ENCODE measurements at places on chromosomes 3 and 15.

GRCh38 chr3:124853446-124853845 is 33.7 kb downstream of the ITGB5 start:
- DNase-seq, result no peak

- DNase-seq, result peak; percentile 72
Observed at GRCh38 chr3:58404396-58404795, 29.2 kb downstream of the PDHB start.

DNA sequence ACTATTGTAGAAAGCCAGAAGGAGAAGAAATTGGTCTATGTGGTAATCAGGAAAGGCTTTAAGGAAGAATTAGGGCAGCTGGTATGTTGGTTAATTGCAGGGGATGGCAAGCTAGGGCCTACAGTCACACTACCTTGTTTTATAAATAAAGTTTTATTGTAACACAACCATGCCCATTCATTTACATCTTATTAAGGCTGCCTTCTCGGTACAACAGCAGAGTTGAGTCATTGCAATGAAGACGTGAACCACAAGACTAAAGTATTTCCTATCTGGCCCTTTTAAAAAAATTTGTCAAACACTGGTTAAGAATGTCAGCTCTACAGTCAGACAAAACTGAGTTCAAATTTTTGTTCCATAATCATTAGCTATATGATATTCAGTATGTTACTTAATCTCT is 8.3 kb downstream of the SERPINI1 start:
- no peak for DNase-seq

DNA sequence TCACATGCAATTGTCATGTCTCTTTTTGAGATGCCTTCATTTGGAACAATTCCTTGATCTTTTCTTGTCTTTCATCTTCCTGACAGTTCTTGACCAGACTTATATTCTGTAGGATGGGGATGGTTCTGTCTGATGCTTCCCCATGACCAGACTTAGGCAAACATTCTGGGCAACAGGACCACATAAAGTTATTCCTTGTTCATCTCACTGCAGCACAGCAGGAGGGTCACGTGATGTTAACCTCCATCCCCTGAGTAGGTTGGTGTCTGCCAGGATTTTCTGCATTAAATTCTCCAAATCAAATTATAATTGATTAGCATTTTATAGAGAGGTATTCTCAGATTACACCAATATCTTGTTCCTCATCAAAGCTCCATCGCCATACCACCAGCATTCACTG is 7.8 kb downstream of the DLEC1 start:
- no peak for DNase-seq

GRCh38 chr3:128965818-128966217 is 28.1 kb downstream of the CFAP92 start:
- no peak for DNase-seq

GRCh38 chr3:45026957-45027356 is 854 bp downstream of the CLEC3B start:
- DNase-seq, result no peak

DNA sequence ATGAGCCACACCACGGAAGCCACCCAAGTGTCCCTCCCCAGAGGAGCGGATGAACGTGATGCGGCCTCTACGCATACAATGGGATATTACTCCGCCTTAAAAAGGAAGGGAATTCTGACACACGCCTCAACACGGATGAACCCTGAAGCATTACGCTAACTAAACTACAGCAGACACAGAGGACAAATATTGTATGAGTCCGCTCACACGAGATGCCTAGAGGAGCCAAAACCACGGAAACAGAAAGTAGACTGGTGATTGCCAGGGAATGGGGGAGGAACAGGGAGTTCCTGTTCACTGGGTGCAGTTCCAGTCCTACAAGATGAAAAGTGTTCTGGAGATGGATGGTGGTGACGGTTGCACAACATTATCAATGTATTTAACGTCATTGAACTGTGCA is 32.7 kb downstream of the SRGAP3 start:
- no peak for DNase-seq

All from kidney glomerular epithelial cell (primary cell).